ENCODE measurements at places on chromosomes 7 and 10.
A peak's percentile ranks its signal among the peaks of the same experiment; 100 is the strongest.

DNA sequence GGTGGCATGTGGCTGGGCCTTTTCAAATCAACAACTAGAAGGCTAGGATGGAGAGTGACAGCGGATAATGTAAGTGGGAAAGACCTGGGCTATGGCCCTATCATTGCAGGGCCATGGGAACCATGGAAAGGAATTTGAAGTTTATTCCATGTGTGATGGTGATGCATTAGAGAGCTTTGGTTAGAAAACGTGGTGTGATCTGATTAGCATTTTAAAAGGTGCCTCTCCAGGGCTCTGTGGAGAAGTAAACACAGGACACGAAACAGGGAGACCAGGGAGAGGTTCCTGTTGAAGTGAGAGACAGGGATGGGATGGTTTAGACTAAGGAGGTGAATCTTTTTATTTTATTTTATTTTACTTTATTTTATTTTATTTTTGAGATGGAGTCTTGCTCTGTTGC is 749.5 kb downstream of the GATA3 start:
- no peak for DNase-seq

GRCh38 chr7:122311050-122311700 is 6.6 kb upstream of the FEZF1 start:
- no peak for DNase-seq

DNA sequence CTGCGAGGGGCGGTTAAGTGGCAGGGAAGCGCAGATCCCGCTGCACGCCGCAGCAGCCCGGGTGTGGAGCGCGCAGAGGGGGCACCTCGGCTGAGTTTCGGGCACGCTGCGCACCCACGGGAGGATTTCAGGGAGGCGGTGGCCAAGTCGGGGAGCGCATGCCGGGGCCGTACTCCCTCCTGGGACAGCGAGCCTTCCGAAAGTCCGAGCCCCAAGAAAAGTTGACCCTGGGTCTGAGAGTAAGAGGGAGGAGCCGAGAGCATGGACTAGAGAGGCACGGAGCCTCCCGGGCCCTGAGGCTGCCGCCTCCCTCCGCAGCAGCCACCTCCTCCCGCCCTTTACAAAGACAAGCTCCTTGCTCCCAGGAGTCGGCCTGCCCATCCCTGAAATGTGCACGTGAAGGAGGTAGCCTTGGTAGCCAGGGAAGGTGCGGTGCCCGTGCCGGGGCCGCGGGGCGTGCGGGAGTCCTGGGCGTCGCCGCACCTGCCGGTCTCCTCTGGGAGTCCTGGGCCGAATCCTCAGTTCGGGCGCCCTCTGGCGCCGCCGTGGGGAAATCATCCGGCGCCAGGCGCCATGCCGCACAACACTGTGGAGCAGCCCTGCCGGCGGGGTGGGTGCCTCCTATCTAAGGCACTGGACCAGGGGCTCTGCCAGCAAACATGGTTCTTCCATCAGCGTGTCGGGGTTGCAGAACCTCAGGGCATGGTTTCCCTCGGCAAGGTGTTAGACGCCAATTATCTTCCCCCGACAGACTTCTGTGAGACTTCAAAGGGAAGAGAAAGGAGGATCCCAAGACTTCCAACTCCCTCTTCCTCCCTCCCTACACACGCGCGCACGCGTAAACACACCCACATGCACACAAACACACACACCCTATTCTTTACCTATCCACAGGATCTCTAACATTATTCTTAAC is 104.0 kb downstream of the TRIL start:
- peak; percentile 67 for DNase-seq

GRCh38 chr10:38730076-38730475 is 635.9 kb downstream of the ZNF37A start:
- DNase-seq = no peak

GRCh38 chr7:28017372-28017771 is 163.2 kb downstream of the JAZF1 start:
- no peak for DNase-seq

- no peak for DNase-seq
Measured at GRCh38 chr10:113651898-113652297, 11.9 kb downstream of the NRAP start.

- no peak for DNase-seq
Measured at GRCh38 chr10:75107756-75108683, 3.4 kb upstream of the SAMD8 start.

GRCh38 chr7:2862831-2863361 is 18.8 kb upstream of the GNA12 start:
- no peak for DNase-seq

DNA sequence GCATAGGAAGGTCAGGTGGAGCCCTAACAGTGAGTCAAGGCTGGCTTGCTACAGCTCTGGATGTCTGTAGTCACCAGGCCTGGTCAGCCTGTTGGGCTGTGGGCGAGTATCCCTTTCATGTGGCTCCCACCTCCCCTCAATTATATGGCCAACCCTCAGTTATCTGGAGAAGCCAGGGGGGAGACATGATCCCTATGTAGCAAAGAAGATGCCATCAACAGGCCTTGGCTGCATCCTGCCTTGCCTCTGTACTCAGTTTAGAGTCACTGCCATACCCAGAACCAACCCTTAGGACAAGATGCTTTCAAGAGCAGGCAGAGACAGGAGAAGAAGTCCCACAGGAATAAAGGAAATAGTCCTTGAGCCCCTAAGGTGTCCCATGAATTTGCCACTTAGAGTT is 763.9 kb downstream of the GRID1 start:
- DNase-seq = no peak

DNA sequence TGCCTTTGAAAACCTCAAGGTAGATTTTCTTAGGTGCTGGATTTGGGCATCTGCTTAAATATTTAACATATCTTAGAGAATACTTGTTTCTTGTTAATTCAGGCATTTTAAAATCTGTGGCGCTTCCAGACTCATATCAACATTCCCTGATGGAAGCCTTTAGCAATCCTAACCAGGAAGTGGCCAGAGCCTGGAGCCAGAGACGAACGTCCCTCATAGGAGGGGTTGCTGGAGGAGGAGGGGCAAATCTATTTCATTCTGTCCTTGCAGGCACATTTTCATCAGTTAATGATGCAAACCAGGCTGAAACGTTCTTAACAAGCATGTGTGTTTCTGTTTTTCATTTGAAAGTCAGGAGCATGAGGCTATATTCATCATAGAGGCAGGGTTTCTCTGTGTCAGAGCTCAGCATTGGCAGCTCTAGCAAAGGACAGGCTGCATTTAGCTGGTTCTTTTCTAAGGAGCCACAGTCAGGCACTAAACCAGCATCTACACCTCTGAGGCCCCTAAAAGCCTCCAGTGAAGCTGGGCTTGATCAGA is 17.8 kb upstream of the IFIT2 start:
- no peak for DNase-seq

DNA sequence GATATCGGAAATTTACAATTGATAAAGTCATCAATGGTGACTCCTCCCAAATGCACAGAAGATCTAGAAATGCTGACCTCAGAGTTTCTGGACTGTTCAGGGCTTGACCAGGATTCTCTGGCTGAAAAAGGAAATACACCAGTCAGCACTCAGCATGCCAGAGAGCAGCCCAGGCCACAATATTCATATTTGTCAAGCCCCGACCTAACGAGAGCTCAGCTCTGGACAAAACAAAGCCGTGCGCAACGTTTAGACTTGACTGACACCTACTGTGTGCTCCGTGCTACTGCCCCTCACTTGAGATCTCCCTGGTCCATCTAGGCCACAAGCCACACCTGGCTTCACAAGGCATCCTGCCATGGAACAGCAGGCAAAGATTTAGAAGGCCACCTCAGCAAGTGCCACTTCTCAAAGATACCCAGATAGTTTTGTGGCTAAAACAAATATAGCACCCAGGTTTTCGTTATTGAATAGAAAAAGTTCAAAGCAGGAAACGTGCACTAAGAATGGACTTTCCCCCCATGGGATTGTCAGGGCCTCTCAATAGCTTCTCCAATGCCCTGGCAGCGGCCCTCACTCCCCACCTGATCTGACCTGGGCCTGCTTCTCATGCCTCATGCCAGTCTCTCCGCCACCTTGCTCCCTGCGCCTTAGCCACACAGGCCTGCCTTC is 218.3 kb downstream of the FAM107B start:
- no peak for DNase-seq

- DNase-seq = no peak
Measured at GRCh38 chr10:22742678-22743077, 28.3 kb upstream of the PIP4K2A start.

GRCh38 chr10:55509168-55509567 is 708.1 kb upstream of the PCDH15 start:
- DNase-seq = no peak

GRCh38 chr7:127380479-127380878 is 12.0 kb downstream of the ZNF800 start:
- no peak for DNase-seq

- DNase-seq = no peak
Measured at GRCh38 chr7:51352174-51353100, 35.8 kb upstream of the COBL start.

DNA sequence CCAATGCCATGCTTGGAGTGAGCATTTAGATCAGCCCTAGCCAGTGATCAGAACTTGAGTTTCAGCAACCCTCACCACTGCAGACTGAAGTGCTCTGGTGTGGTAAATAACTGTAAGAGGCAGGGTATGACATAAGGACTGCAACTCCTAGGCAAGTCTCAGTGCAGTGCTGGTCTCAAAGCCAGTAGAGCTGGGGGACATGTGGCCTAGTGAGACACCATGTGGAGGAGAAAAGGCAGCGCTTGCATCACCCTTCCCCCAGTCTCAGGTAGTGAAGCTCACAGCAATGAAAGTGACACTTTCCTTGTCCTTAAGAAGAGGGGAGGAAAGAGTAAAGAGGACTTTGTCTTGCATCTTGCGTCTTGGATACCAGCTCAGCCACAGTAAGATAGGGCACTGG is 386.8 kb upstream of the POT1 start:
- DNase-seq = no peak

GRCh38 chr10:28316696-28317095 is 13.8 kb upstream of the MPP7 start:
- no peak for DNase-seq

GRCh38 chr7:27685209-27685608 is 22.5 kb upstream of the HIBADH start:
- DNase-seq = no peak

DNA sequence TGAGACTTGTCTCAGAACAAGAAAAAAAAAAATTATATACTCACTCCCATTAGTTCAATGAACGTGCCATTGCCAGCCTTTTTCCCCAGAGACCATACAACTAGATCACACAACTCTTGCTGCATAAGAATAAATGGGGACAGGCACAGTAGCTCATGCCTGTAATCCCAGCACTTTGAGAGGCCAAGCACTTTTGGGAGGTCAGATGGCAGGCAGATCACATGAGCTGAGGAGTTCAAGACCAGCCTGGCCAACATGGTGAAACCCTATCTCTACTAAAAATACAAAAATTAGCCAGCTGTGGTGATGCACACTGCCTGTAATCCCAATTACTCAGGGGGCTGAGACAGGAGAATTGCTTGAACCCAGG is 13.6 kb downstream of the PDLIM1 start:
- no peak for DNase-seq

- no peak for DNase-seq
Measured at GRCh38 chr7:742791-743190, 15.7 kb upstream of the PRKAR1B start.

All from stimulated activated CD4-positive, alpha-beta T cell treated with anti-CD3 and anti-CD28 coated beads, Interleukin-12 subunit alpha, Interleukin-12 subunit beta, amount 100 ng/mL, for 4 hours (primary cell).